Lower lobe of right lung (tissue), 2 donors: ENCODE measurements at places on chromosomes 5 and 9.

GRCh38 chr9:38649731-38650363, 29.5 kb upstream of the ANKRD18A start:
- DNase-seq, result no peak

DNA sequence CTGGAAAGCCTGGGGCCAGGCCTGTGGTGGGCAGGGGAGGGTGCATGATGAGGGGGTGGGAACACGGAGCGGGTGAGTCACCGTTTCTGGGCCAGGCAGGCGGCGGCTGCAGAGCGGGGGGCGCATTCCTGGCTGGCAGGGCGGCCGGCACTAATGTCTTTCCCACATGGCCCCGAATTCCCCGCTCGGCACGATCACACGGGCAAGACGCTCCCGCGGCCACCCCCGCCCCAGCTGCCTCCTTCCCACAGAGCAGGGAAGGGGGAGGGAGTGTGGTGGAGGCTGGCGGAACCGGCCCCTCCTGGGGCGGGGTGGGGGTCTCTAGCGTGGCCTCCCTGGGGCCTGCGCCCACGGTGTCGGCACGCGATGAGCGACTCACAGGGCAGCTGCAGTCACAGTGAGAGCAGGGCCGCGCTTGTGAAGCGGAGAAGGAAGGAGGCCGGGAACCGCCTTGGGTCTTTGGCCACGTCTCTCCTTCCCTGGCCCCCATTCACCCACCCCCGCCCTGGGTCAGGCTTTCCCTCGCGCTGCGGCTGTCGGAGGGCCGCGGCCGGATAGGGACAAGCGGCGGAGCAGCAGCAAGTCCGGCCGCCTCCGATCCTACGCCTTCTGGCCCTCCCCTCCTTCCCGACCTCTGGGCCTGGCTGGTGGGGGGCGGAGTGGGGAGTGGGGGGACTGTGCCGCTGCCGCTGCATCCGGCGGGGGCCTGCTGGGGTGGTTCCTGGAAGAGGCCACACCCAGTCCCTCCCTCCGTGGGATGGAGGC, 48.9 kb downstream of the CXXC5 start:
- DNase-seq, result peak; percentile 77

GRCh38 chr9:92439921-92440750, 15.9 kb upstream of the OMD start:
- no peak for DNase-seq

DNA sequence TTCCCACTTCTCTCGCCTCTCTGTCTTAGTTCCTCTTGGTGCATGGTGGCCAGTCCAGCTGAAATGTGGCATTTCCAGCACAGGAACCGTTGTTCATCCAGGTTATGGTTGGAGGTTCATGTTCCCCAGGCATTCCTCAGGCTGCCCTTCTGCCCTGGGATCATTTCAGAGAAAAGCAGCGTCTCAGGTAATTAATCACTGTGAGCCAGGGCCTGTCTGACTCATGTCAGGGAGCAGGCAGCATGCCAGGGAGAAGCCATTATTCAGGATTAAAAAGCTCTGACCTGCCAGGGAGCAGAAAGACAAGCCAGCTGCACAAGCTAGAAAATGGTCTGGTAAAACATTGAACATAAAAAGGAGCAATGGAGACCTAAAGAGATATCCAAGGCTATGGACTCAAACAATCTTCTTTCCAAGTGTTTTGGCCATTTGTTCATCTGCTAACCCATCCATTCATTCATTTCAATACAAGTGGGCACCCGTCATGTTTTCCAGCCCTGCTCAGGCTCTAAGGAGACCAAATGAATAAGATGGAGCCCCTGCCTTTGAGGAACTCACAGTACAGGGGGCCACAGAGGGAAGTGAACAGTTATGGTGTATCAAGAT, 241.4 kb downstream of the DRD1 start:
- no peak for DNase-seq

GRCh38 chr5:149665416-149666175, 64.5 kb upstream of the PPARGC1B start:
- DNase-seq, result no peak

- no peak for DNase-seq
Observed at GRCh38 chr9:26054600-26055520, 376.6 kb upstream of the TUSC1 start.

GRCh38 chr5:100787648-100788047, 115.4 kb downstream of the ST8SIA4 start:
- DNase-seq, result no peak

DNA sequence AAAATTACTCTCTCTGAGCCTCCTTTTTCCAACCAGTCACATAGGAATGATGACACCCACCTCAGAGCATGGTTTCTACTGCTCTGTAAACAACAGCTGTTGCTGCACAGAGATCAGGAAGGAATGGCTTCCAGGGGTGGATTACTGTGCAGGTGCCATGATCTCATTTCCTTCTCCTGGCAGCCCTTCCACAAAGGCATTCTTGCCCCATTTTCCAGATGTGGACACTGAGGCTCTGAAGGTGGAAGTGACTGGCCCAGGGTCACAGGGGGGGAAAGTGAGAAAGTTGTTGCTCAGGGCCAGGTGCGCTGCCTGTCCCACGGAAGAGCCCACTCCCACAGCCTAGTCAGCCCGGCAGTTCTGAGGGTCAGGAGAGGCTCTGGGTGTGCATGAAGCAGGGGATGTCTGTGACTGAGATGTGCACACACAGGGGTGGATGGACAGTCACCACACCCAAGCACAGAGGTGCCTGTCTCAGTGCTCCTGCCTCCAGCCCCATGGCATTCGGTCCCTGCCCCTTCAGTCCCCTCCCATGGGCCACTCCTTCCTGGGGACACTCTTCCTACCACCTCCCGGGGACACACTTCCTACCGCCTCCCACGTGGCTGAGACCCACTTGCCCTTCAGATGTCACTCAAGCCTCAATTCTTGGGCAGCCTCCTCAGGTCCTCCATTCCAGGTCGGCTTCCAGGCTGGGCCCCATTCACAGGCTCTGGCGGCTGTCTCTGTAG, 17.0 kb downstream of the FGFR4 start:
- DNase-seq, result no peak

DNA sequence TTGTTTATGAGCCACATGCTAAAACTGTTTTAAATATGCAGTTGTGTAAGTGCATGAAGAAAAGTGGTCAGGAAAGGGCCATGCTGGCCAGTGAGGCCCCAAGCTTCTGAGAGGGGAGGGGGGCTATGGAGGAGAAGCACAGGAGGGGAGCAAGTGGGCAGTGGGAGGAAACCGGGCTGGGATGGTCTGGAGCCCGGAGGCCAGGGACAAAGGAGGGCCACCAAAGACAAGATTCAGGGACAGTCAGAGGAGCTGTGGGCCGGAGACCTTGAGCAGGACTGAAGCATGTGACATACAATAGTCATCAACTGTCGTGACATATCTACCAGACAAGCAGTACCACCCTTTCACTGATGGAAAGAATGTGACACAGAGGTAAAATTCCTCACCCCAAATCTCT, 333.2 kb upstream of the IRX1 start:
- no peak for DNase-seq

GRCh38 chr9:92686954-92687353, 17.0 kb upstream of the IPPK start:
- DNase-seq, result no peak

- DNase-seq, result no peak
Observed at GRCh38 chr5:26492906-26493459, 545.4 kb downstream of the CDH9 start.

DNA sequence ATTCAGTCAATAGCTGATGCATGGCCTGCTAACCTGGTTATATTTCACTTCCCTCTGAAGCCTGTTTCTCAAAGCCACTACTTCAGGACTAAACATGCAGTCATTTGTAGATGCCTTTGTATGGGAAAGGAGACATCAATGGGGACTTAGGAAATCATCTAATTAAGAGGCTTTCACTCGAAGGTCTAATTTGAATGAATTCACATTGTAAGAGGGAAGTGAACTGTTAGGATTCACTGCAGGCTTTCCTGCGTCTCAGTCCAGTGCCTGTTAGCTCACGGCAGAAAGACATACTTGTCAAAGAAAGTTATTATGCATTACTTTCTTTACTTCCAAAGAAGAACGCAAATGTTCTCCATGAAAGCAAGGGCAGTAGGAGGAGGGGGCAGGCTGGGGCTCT, 50.6 kb upstream of the CDK20 start:
- no peak for DNase-seq

GRCh38 chr5:150615141-150615699, 25.2 kb upstream of the SYNPO start:
- DNase-seq, result peak; percentile 57

DNA sequence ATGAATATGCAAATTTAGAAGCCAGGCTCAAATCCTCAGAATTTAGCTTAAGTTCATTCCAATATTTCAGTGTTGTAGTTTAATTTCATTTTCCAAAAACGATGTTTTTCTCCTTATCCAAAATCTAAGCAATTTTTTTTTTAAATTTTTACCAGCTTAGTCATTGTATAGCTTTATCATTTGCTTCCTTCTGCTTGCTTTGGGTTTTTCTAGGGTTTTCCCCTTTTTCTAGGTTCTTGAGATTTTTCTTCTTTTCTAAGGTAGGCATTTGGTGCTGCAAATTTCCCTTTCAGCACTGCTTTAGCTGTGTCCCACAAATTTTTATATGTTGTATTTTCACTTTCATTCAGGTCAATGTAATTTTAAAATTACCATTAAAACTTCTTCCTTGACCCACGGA, 34.4 kb upstream of the CCDC112 start:
- no peak for DNase-seq

DNA sequence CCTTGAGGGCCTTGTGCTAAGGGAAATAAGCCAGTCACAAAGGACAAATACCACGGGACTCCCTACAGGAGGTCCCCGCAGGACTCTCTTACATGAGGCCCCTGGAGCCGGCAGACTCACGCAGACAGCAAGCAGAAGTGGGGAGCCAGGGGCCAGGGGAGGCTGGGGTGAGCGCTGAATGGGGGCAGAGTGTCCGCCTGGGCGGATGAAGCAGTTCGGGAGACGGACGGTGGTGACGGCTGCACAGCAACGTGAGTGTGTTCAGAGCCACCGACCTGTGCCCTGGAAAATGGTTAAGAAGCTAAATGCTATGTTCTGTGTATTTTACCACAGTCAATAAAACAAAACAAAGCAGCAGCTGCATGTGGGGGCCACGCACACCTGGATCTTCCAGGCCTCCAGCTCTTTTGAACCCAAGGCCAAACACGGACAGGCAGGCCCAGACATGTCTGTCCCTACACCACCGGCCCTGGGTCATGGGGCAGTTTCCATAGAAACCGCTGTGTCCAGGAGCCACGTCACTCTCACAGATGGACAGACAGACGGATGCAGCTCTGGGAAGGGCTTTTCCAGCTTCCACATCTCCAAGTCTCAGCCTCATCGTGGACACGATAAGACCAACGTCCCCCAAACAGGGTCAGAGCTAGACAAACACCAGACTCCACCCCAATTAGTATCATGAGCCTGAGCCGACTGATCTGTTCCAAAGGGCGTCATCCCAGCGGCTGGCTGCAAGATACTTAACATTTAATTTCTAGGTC, 103.9 kb downstream of the VAV2 start:
- DNase-seq, result no peak

- DNase-seq, result no peak
Observed at GRCh38 chr9:99039505-99040182, 65.3 kb upstream of the TGFBR1 start.

- no peak for DNase-seq
Observed at GRCh38 chr5:5751498-5751897, 329.0 kb downstream of the ICE1 start.

- no peak for DNase-seq
Observed at GRCh38 chr9:127970401-127971313, 10.1 kb downstream of the EEIG1 start.
